ENCODE measurements at places on chromosomes 2 and 18. TPM values are rescaled to one million over a fixed set of nuclear protein-coding genes. Genes with fewer than 3 reads are reported as not detected.

DNA sequence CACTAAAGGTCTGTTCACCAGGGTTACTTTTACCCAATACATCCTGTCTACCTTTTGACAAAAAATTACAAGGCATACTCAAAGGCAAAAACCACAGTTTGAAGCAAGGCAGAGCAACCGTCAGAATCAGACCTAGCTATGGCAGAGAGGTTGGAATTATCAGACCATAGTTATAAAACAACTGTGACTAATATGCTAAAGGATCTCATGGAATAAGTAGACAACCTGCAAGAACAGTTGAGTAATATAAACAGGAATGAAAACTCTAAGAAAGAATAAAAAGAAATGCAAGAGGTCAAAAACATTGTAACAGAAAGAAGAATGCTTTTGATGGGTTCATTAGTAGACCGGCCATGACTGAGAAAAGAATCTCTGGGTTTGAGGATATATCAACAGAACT is 318.8 kb upstream of the KCNH7 start:
- H3K27me3 ChIP-seq = no peaks in the 10 kb centered on the region
- ATAC-seq = no peak
- no peak overlapping the region for H3K4me3 ChIP-seq

- peak overlapping the region; percentile 52 for H3K4me3 ChIP-seq
- H3K27me3 ChIP-seq = peaks cover 24% of the 10 kb centered on the region
- no peaks in the 10 kb centered on the region for H3K36me3 ChIP-seq
- H3K27ac ChIP-seq = peak overlapping the region; percentile 26
- ATAC-seq = no peak
- H3K4me1 ChIP-seq = peaks cover 14% of the 10 kb centered on the region
Observed at GRCh38 chr2:37375741-37376288, 31.4 kb downstream of the QPCT start.

DUSP11 gene
- total RNA-seq = 41.0 TPM

CPS1 gene
- total RNA-seq = 1.3 TPM

- peaks cover 55% of the 10 kb centered on the region for H3K4me1 ChIP-seq
- H3K4me3 ChIP-seq = peak overlapping the region; percentile 60
- H3K27ac ChIP-seq = peak overlapping the region; percentile 21
- H3K36me3 ChIP-seq = peaks cover 6% of the 10 kb centered on the region
Observed at GRCh38 chr2:239321596-239322415, 79.0 kb downstream of the HDAC4 start.

DNA sequence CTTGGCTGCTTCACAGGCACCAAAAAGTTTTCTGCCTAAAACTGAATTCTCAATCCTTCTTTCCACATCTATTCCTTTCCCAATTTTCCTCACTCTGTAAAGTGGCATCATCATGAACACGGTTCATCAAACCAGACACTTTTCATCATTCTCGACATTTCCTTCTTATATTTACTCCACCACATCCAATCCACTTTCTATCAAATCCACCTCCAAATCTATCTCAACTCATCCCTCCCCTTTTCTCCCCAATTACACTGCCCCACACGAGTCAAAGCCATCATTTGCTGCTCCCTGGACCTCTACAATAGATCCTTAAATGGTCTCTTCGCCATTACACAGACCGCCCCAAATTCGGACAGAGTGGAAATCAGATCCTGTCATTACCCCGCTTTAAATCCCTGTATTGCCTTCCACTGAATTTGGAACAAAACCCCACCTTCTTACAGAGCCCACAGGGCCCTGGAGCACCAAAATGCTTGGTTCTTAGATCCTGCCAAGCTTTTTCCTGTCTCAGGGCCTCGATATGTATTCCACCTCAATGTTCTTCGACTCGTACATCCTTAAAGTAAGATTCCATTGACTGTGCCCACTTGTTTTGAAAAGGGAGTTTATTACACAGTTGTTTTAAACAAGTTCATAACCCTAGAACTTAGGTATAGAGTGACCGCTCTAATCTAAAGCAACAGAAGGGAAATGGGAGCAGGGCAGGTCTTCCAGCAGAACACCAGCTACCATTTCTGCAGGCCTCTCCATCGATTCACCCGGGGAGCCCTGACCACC is 856 bp downstream of the ACAA2 start:
- H3K36me3 ChIP-seq = peaks cover 24% of the 10 kb centered on the region
- no peaks in the 10 kb centered on the region for H3K27me3 ChIP-seq
- H3K27ac ChIP-seq = peak overlapping the region; percentile 98
- peak overlapping the region; percentile 96 for H3K4me3 ChIP-seq
- H3K4me1 ChIP-seq = peaks cover 47% of the 10 kb centered on the region
- no peak for ATAC-seq

- H3K4me1 ChIP-seq = peaks cover 55% of the 10 kb centered on the region
- H3K27ac ChIP-seq = peak overlapping the region; percentile 70
- H3K27me3 ChIP-seq = no peaks in the 10 kb centered on the region
- H3K4me3 ChIP-seq = peak overlapping the region; percentile 82
Observed at GRCh38 chr2:162057426-162057825, 16.6 kb downstream of the DPP4 start.

GRCh38 chr18:4593895-4594294 is 138.8 kb upstream of the DLGAP1 start:
- no peaks in the 10 kb centered on the region for H3K36me3 ChIP-seq
- H3K27ac ChIP-seq = no peak overlapping the region
- H3K4me3 ChIP-seq = no peak overlapping the region
- H3K4me1 ChIP-seq = no peaks in the 10 kb centered on the region
